D341Med (cell line): ENCODE measurements at places on chromosomes 4 and X.

GRCh38 chr4:85000343-85000742 lies 33.9 kb upstream of the WDFY3 start:
- no peak for DNase-seq

GRCh38 chrX:23819385-23820234 lies 36.6 kb downstream of the SAT1 start:
- no peak for DNase-seq

DNA sequence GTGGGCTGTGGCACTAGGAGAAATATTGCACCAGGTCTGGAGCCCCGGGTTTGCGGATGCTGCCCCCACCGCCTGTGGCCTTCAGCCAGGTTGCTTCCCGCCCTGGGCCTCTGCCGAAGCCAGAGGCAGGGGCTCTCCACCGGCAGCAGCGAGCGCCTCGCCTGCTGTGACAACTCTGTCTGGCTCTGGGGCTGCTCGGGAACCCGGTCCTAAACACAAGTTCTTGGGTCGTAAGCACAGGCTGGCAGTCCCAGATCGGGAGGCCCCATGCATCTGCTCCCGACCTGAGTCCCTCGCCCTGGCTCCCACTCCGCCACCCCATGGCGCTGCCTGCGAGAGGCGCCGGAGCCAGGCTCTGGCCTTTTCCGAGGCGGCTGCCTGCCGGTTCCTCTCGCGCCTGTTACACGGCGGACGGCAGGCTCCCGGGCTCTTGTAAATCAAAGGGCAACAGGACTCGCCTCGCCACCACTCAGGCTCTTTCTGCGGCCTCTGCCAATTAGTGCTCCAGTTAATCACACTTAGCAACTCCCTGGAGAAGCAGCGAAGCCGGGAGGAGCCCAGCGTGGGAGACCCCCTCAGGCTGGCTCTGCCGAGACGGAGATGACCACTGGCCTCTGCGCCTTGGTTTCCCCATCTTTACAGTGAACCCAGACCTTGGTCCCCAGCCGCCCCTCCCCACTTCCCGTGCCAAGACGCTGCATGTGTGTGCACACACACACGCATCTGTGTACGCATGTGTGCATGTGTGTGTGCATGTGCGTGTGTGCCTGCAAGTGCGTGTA lies 109.2 kb downstream of the DCTD start:
- DNase-seq = no peak

DNA sequence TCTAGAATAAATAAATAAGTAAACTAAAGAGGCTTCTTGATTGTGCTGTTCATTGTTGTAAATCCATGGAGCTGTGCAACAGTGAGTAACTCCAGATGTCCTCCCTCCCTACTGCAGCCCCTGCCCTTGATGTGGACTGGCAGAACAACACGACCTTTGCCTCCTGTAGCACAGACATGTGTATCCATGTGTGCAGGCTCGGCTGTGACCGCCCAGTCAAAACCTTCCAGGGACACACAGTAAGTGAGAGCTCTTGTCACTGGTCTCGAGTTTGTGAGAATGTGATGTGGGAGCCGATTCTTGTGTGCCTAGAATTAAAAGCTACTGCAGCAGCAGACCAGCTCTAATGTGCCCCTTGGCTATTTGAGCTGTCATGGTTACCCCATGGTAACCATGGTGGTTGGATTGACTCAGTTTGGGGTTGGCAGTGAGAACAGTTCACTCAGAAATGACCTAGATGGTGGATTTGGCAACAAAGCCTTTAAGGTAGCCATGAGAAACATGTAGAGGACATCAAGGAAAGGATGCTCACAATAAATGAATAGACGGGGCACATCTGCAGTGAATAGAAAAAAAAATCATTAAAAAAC lies 60.7 kb downstream of the GPR143 start:
- no peak for DNase-seq

GRCh38 chr4:83112678-83113428 lies 1.7 kb downstream of the PLAC8 start:
- DNase-seq = no peak

DNA sequence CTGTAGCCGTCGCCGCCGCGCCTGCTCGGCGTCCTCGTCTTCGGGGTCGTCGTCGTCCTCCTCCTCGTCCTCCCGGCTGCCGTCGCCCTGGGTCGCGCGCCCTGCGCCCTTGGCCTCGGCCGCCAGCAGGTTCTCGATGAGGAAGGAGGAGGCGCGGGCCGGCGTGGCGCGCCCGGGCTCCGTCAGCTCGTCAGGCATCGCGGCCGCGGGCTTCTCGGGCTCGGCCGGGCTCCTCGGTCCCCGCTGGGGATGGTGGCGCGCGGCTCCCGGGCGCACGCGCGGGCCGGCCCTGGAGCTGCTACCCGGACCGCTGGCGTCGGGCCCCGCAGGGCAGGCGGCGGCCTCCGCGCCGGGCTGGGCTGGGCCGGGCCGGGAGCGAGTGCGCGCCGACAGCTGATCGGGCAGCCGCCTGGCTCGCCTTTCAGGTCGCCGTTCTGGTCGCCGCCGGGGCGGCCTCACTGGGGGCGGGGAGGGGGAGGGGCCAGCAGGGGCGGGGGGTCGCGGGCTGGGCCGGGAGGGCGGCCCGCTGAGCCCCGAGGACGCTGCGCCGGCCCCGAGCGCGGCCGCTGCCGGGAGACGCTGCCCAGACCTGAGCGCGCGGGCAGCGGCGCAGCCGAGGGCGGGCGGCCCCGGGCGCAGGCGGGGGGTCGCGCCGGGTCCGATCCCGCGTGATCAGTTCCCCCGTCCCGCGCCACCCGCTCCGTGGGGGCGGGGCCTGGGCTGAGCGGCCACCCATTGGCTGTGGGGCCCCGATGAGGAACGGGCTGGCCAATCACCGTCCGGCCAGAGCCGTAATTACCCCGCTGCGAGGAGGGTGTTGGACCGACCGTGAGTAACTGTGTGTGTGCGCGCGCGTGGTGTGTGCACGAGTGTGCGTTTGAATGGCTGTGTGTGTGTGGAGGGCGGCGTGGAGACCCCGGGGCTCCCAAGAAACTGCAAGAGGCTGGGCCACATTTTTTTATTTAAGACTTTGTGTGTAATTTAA lies at the start of gene HMX1:
HMX1 (minus strand) TSS at position 423 of the 985 bp plus-strand sequence; CDS start at position 198, 225 bp downstream.
- DNase-seq = peak; percentile 73

DNA sequence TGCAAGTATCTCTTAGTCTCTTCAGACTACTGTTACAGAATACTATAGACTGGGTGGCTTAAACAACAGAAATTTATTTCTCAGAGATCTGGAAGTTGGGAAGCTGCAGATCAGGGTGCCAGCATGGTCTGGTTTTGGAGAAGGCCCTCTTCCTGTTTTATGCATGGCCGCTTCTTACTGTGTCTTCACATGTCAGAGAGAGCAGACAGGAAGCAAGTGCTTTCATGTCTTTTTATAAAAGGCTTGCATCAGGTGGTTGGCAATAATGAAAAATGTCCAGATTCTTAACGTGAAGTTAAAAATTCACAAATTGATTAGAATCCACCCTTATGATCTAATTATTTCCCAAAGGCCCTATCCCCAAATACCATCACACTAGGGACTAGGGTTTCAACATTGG lies 284.9 kb downstream of the RPA4 start:
- no peak for DNase-seq

GRCh38 chr4:54586320-54586955 lies 71.3 kb upstream of the KIT start:
- no peak for DNase-seq

DNA sequence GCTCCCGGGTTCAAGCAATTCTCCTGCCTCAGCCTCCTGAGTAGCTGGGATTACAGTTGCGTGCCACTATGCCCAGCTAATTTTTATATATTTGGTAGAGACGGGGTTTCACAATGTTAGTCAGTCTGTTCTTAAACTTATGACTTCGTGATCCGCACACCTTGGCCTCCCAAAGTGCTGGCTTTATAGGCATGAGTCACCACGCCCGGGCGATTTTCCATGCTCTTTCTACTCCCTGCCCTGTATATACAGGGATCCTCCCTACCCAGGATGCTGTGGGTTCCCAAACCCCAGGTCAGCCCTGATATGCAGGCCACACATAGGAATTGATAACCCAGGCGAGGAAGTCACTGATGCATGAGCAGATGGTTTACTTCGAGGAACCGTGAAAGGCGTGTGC lies 31.4 kb downstream of the SSX5 start:
- no peak for DNase-seq

DNA sequence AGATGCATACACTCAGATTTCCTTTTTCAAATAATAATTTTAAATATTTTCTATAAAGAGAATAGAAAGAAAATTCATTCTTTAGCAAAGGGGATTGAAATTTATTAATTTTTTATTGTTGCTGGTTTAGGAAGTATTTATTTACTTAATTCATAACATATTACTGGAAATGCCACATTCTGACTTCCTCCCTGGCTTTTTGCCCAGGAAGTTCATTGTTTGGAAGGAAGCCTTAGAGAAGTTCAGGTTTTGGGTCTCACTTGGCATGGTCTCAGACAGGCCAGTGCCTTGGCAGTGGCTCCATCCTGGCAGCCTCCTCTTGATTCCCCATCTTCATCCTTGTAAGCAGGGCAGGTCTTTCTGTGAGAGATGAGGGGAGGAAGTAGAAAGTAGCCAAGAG lies 50.5 kb downstream of the IL15 start:
- DNase-seq = no peak

- no peak for DNase-seq
These were observed 6.2 kb downstream of the CSF2RA start for GRCh38 chrX:1274786-1275185.

DNA sequence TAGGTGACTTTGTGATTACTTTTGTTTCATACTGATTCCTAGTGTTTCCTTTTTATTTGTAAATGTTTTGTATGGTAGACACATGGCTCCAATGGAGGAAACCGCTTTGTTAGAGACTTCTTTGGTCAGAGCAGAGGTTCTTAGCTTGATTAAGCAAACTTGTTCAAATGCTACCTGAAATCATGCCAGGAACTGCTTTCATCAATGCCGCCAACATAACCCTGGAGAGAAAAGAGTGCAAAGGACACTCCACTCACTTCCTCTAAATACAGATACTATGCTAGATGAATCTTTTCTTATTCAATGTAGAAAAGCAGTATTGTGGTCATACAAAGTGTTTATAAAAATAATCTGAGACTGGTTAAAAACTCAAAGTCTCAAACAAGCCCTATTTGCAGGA lies 25.7 kb upstream of the COX7B2 start:
- DNase-seq = no peak

- DNase-seq = no peak
These were observed 11.2 kb upstream of the FREM3 start for GRCh38 chr4:143711543-143712154.

- no peak for DNase-seq
These were observed 113.7 kb upstream of the NEXMIF start for GRCh38 chrX:75038925-75039324.

DNA sequence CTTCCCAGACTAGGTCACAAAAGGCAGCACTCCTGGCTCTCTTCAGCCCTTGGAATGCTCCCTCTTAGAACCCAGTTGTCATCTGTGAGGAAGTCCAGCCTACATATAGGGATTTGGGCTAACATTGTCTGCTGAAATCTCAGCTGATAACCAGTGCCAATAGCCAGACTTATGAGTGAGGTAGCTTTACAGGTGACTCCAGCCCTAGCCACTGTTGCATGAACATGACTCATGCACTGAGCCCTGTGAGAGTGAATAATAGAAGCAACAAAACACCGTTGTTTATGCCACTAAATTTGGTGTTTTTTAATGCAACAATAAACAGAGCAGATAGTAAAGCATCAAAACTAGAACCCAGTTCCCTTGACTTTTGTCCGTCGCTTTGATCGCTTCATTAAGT lies 433.2 kb downstream of the STIM2 start:
- DNase-seq = no peak

DNA sequence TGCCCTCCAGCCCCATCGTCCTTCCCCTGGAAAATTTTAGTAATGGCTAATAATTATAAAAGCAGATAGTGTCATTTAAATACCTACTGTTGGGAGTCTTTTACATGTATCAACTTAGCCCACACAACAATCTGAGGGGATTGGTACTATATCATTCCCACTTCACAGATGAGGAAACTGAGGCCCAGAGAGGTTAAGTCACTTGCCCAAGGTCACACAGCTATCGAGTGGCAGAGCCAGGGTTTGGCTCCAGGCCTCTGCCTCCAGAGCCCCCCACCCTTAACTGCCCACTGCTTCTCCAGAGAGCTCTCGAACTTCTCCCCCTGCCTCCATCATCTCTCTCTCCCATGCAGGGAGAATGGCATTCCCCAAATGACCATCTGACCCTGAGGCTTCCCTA lies 7.4 kb downstream of the C4orf50 start:
- DNase-seq = no peak

DNA sequence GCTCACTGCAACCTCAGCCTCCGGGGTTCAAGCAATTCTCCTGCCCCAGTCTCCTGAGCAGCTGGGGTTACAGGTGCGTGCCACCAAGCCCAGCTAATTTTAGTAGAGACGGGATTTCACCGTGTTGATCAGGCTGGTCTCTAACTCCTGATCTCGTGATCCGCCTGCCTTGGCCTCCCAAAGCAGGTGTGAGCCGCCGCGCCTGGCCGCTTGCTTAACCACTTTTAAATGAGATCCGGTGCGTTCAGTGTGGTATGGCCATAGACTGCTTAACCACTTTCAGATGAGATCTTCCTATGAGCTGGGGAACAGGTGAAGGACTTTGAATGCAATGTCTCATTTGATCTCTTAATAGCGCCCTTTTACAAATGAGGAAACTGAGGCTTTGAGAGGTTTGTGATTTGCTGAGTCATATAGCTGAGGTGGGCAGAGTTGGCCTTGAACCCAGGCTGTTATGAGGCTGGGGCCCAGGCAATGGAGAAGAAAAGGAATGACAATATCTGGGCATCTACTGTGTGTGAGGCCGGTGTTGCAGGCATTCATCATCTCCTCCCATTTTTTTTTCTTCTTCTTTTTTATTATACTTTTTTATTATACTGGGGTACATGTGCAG lies 41.9 kb upstream of the NSG1 start:
- no peak for DNase-seq

- no peak for DNase-seq
These were observed 42.7 kb downstream of the HPRT1 start for GRCh38 chrX:134502686-134503085.

- peak; percentile 52 for DNase-seq
These were observed 531 bp downstream of the RUFY3 start for GRCh38 chr4:70722199-70722791.

- peak; percentile 58 for DNase-seq
These were observed 274.6 kb downstream of the NAF1 start for GRCh38 chr4:162891788-162892707.

DNA sequence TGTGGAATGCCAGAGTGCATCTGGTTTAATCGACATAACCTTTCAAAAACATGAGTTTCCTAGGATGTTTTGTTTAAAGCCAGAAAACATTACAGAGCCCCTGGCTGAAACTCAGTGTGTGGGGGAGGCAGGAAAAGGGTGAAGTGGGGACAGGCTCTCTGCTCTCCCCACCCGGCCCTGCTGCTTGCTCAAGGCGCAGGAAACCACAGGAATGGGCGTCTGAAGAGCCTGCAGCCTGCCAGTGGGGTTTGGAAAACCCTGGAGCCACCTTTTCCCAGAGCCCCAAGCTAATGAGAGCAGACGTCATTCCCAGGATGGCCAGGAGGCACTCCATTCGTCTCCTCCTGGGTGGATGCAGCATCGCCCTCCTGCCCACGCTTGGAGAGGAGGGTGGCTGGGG lies 240.6 kb downstream of the AFAP1 start:
- DNase-seq = no peak

GRCh38 chr4:85762529-85762871 lies 287.6 kb downstream of the ARHGAP24 start:
- DNase-seq = no peak

- no peak for DNase-seq
These were observed 40.2 kb upstream of the ZNF81 start for GRCh38 chrX:47796433-47796906.
